ENCODE measurements at places on chromosomes 11 and 22.

GRCh38 chr22:35746946-35747703 lies 29.5 kb downstream of the APOL5 start:
- DNase-seq = no peak

- peak; percentile 63 for DNase-seq
Observed at GRCh38 chr11:75384438-75385080, 14.8 kb upstream of the RPS3 start.

GRCh38 chr11:94449029-94449428 lies 44.6 kb downstream of the MRE11 start:
- no peak for DNase-seq

GRCh38 chr11:116360221-116360941 lies 412.4 kb downstream of the BUD13 start:
- DNase-seq = no peak

DNA sequence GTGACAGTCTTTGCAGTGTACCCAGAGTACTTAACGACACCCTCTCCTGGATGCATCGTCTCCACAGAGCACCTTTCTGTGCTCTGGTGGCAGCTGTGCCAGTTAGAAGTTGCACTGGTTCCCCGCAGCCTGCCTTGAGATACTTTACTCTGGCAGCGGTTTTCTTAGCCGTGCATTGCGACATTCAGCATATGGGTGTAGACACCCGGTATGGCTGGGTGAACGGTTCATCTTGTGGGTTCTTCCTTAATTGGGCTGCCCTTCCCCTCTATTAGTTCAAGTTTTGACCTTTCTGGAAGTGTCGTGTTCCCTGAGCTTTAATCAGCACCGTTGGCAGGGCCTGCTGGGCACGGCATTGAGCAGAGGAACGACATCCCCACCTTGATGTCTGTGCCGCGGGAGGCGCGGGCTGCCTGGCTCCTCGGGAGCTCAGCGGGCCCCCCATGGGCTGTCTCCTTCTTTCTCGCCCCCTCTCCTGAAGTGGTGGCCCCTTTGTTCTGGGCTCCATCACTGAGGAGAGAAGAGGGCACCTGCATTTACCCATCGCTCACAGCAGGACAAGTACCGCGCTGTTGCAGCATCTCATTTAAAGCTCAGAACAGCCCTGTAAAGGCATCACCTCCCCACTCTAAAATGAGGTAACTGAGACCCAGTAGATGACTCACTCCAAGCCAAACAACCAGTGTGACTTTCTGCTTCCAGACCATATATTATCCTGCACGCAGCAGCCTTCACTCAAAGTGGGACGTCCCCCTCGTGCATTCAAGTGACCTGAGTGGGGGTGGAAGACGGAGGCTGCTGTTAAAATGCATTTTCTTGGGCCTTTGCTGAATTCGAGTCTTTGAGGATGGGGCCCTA lies 13.3 kb downstream of the FAM83F start:
- no peak for DNase-seq
